ENCODE measurements at places on chromosomes 5 and 9.

GRCh38 chr9:129776938-129777768, 24.3 kb upstream of the PTGES start:
- peak; percentile 62 for DNase-seq

- DNase-seq: no peak
Observed at GRCh38 chr5:150408231-150408943, 4.3 kb downstream of the CD74 start.

- no peak for DNase-seq
Observed at GRCh38 chr5:167794121-167794520, 497.3 kb upstream of the WWC1 start.

DNA sequence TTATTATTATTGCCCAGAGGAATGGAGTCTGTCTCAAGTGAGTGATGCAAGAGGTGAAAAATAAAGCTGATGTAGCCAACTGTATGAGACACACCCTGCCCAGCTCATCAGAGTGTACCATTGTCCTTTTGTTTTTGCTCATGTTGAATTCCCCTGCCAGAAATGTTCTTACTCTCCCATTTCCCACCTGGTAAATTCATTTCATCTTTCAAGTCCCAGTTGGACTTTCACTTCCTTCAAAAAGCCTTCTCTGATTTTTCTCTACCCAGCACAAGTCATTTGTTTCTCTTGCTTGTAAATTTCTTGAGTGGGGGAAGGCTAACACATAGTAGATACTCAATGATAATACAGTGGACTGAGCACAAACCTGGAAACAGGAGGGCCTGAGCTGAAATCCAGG, 394.5 kb upstream of the ZNF462 start:
- DNase-seq: no peak

GRCh38 chr5:10338686-10339057, 14.8 kb upstream of the MARCHF6 start:
- no peak for DNase-seq

GRCh38 chr5:118788351-118788750, 200.0 kb downstream of the DTWD2 start:
- no peak for DNase-seq

DNA sequence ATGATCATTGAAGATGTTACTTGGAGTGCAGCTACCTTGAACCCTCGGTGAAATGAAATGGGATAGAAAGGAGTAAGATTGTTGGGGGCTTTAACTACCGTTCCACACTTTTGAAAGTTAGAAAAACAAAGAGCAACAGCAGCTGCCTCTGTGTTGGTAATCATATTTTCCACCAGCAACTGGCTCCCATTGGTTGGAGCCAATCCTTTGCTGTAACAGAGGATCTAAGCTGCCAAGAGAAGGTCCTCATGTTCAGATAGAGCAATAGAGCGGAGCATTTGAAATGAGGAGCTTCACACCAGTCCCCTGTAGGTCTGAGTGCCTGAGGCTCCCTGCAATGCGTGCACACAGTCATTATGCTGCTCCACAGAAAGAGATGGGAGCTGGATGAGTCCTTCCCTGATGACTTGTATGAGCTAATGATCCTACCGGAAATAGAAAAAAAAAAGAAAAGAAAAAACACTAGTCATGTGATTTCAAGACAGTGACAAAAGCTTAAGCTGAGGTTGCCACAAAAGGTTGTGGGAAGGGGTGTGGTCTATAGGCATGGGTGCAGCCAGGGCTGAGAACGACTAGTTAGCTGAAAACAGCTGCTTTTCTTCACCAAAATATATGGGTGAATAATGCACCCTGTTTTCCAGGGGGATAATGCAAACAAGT, 300.7 kb downstream of the MLLT3 start:
- no peak for DNase-seq

- DNase-seq: no peak
Observed at GRCh38 chr5:8864053-8864452, 681.8 kb downstream of the SEMA5A start.

GRCh38 chr5:123263859-123264258, 159.3 kb downstream of the CEP120 start:
- DNase-seq: no peak

- DNase-seq: no peak
Observed at GRCh38 chr5:63233361-63233760, 654.7 kb downstream of the LRRC70 start.

DNA sequence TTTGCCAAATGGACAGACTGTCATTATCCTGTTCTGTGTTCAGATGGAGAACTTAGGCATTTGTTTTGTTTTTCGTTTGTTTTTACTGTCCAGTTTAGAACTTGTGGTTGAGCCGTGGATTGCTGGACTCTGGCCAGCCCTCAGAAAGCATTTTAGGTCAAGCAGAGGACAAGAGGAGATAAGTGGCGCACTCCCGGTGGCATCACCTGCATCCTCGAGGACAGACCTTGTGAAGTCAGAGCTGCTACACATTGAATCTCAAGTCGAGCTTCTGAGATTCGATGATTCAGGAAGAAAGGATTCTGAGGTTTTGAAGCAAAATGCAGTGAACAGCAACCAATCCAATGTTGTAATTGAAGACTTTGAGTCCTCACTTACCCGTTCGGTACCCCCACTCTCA, 8.9 kb downstream of the MTRR start:
- DNase-seq: no peak

- DNase-seq: no peak
Observed at GRCh38 chr5:115816226-115817081, at the start of gene CDO1. Gene CDO1, minus strand, starts transcription at chr5:115816659. Its CDS starts 262 bp downstream, at chr5:115816397.

DNA sequence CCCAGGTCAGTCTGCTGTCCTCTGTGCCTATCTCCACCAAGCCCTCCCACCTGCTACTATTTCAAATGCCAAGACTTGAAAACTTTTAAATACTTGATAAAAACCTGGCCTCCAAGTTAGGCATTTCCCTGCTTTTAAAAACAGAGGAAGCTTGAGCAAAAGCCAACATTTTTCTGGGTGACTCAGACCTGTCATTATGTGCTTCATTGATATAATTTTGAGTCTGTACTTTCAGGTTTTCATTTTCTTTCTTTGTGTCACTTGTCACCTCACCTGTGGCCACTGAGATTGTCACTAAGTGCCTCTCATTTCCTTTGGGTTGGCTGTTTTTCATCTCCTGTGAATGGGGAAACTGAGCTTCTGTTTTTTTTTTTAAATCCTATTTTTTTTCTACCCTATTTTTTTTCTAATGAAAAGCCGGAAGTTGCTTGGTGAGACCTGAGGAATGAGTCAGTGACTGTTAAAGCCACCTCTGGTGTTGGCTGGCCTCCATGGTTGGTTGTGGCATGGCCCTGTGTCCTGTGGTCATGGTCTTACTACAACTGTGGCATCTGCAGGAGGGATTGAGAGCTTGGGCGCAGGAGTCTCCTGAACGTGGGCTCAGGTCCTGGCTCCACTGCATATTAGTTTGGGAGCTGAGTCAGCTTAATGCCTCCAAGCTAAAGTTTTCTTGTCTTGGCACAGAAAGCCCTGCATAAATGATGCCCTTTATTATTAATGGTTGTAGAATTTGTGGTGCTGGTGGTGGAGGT, 56.7 kb downstream of the ARHGAP26 start:
- peak; percentile 21 for DNase-seq

DNA sequence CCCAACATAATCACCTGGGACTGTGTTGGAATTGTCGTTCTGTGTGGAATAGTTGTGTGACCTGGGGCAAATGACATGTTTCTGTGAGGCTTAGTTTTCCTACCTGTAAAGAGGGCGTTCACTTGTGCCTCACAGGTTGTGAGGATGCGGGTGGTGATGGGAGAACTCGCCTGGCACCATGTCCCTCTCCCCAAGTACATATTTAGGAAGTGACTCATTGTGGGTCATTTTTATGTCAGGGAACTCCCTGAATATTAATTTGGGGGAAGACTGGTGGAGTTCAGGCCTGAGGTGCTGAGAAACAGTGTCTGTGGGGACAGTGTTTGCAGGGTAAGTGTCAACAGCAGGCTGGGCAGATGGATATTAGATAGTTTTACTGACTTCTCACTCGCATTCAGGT, 144.7 kb downstream of the KDM4C start:
- DNase-seq: no peak

GRCh38 chr9:7094576-7094975, 336.8 kb downstream of the KDM4C start:
- DNase-seq: no peak

- no peak for DNase-seq
Observed at GRCh38 chr9:38681747-38682227, 38.1 kb downstream of the FAM240B start.

DNA sequence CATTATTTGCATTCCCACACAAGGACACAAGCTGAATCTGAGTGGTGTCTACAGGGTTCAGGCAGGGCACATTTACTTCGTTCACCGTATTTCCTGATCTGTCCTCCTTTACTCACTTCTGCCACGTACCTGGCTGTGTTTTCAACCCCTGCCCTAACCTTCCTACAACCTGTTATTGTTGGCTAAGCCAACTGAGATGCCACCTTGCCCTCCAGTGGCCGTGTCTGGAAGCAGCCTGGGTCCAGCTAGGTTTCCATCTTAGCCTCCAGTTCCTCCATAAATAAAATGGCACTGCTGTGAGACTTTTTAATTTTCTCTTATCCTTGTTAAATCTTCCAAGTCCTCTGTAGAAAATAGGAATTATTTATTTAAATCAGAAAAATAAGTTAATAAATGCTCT, 64.8 kb downstream of the ATP10B start:
- DNase-seq: no peak

GRCh38 chr9:128072144-128073021, 4.4 kb downstream of the SLC25A25 start:
- DNase-seq: peak; percentile 30

DNA sequence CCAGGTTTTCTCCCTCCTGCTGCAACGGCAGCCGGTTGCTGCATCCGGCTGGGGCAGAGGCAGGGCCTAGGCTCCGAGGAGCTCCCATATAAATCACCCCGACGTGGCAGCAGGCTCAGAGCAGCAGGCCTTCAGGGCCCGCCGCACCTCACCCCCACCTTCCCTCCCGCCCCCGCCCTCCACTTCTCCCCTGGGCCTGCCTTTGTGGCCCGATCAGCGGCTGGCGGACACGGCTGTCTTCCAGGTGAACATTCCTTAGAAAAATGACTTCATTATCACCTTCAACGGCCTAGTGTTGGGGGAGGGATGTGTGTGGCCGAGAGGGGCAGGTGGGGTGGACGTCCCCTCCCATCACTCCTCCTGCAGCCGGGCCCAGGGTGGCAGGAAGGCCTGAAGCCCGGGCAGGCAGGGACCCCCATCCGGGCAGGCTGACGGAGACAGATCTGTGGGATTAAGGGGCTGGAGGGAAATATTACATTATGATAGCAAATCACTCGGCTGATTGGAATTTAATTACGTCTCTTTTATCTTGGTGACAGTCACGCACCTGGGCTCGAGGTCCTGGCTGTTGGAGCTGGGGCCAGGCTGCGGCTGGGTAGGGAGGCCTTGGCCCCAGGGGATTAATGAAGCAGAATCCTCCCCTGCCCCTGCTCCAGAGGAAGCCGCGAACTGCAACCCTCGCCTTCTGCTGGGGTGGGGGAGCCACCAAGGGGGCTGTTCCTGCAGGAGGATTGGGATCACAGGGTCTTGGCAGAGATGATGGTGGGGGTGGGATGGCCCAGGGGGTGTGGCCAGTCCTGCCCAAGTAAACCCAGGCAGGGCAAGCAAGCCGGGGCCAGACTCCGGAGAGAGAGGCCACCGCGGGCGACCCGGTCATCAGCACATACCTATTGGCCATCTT, 38.4 kb upstream of the RXRA start:
- no peak for DNase-seq

GRCh38 chr5:146761811-146762210, 116.7 kb downstream of the PPP2R2B start:
- DNase-seq: no peak

GRCh38 chr5:138954257-138955012, 79.3 kb upstream of the LRRTM2 start:
- DNase-seq: no peak

GRCh38 chr9:21096901-21097255, 19.1 kb upstream of the IFNB1 start:
- no peak for DNase-seq

DNA sequence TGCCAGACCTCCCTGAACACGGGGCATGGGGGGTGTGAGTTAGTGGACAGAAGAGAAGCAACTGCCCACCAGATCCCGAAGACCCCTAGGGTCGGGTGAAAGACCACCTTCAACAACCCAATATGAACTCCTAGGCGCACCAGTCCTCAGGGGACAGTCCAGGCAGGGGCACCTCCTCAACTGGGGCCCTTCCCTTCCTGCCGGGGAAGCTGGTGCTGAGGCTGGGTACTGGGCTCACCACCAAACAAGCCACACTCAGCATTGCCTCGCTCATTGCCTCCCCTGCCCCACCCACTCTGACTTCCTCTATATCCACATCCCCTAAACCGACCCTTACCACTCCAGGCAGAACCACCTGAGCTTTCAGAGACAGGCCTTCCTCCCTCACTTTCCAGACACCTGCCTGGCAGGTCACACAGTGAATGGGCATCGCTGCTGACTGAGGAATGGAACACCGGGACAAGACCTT, 42.5 kb downstream of the SEMA4D start:
- no peak for DNase-seq

DNA sequence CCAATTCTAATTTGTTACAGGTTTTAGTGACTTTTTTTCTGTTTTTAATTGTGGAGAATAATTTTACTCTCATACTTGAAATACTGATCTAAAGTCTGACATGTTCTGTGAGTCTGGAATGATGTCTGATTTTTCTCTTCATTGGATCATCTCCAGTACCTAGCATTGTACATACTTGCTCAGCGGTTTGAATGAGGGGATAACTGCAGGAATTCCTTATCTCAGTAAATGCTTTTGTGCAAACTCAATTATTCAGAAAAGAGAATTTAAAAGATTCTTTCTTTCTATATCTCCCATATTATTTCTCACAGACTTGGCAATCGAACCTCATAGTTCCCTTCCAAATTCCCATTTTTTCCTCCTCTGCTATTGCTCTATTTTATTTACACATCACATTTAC, 397.9 kb upstream of the SGCD start:
- DNase-seq: no peak

GRCh38 chr5:31237174-31237573, 43.7 kb downstream of the CDH6 start:
- DNase-seq: no peak

GRCh38 chr5:9054821-9055589, 490.9 kb downstream of the SEMA5A start:
- no peak for DNase-seq

- no peak for DNase-seq
Observed at GRCh38 chr5:150672237-150672883, 11.3 kb downstream of the MYOZ3 start.

GRCh38 chr9:79701651-79702050, 129.9 kb downstream of the TLE4 start:
- DNase-seq: no peak

DNA sequence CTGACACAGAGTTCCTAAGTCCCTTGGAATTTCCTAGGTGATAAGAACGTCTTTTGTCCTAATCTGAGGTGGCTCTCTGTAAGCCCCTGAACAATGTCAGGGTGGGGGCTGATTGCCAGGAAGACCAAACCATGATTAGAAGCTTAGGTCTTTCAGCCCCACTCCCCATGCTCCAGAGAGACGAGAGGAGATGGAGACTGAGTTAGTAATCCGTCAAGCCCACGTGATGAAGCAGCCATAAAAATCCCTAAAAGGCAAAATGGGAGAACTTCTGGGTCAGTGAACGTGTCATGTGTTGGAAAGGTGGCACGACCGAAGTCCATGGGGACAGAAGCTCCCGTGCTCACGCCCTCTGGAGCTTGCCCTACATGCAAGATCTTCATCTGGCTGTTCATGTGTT, 85.6 kb downstream of the RAD23B start:
- no peak for DNase-seq

- no peak for DNase-seq
Observed at GRCh38 chr9:131657456-131657855, 82.4 kb downstream of the RAPGEF1 start.

- no peak for DNase-seq
Observed at GRCh38 chr9:20352591-20352990, 269.7 kb downstream of the MLLT3 start.

All from stimulated activated CD8-positive, alpha-beta memory T cell treated with anti-CD3 and anti-CD28 coated beads, Interleukin-2, amount 100 ng/mL, for 48 hours (primary cell).